MG63 (cell line): ENCODE measurements at places on chromosomes 1 and 21. TPM values are rescaled to one million over a fixed set of nuclear protein-coding genes. Genes with fewer than 3 reads are reported as not detected.
A peak's percentile ranks its signal among the peaks of the same experiment; 100 is the strongest.

GRCh38 chr1:19240673-19241538 lies 10.4 kb downstream of the EMC1 start:
- DNase-seq: peak; percentile 56

GRCh38 chr1:157961805-157962762 lies 31.4 kb upstream of the KIRREL1 start:
- peak; percentile 34 for DNase-seq

- DNase-seq: peak; percentile 90
These were observed 19.9 kb downstream of the CRYAA start for GRCh38 chr21:43188592-43189210.

DNA sequence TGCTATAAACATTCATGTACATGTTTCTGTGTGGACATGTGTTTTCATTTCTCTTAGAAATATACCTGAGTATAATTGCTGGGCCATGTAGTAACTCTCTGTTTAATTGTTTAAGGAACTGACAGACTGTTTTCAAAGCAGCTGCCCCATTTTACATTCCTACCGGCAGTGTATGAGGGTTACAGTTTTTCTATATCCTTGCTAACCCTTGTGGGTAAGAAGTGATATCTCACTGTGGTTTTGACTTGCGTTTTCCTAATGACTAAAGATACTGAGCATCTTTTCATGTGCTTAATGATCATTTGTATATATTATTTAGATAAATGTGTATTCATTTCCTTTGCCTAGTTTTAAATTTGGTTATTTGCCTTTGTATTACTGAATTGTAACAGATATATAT lies 81.7 kb downstream of the DNM3 start:
- no peak for DNase-seq

DNA sequence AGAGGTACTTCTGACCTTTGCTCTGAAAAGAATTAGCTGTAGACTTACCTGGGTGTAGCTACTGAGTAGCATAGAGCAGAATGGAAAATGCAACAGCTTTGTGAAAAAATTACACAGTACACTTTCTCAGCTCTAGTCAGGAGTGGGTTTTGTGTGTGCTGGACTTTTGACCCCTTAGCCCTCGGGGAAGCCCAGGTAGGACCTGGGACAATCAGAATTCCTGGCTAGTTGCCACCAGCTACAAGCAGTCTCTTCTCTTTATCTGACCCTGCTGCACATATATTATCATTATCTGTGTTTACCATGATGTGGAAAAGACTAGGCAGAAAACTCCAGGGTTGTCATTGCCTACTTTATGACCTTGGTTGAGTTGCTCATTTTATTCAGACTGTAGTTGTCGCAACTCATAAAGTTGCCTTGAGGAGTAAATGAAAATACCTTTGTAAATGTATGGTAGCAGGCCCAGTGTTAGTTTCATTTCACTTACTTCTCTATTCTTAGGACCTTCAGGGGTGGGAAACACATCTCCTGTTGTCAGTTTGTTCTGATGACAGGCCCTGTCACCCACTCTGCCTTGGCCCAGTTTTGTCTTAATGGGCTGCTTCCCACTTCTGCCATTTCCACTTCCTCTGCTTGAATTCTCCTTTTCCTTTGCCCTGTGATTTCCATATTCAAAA lies 5.4 kb downstream of the NEK7 start:
- DNase-seq: no peak

- DNase-seq: no peak
These were observed 71.4 kb upstream of the ABCG1 start for GRCh38 chr21:42147386-42148020.

GRCh38 chr1:200150006-200150405 lies 122.5 kb downstream of the NR5A2 start:
- DNase-seq: no peak

- DNase-seq: no peak
These were observed 952.8 kb upstream of the ADGRL2 start for GRCh38 chr1:80847904-80848303.

DNA sequence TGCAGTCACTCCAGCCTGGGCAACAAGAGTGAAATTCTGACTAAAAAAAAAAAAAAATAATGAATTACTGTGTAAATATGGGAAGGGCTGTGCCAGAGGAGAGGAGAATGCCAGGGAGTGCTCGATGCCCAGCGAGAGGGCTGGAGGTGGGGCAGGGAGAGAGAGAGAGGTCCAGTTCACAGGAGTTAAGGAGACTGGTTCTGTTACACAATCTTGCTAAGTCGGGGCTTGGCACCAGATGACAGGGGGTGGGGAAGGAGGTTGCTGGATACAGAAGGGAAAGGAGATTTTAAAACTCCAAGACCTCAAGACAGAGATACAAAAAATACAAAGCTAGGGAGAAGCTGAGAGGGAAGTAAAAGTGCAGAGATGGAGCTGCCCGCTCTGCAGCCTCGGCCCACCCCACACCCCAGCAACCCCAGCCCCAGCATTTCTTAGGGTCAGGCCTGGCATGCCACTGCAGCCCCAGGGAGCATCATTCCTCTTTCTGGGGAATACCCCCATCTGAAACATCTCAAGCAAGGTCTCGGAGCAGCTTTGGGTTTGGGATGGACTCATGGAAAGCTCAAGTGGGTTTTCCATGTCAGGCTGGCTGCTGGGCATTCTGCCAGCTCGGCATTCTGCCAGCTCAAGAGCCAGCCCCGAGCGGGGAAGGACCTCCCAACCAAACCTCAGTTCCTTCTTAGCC lies 991 bp downstream of the SELENBP1 start:
- DNase-seq: peak; percentile 84

DNA sequence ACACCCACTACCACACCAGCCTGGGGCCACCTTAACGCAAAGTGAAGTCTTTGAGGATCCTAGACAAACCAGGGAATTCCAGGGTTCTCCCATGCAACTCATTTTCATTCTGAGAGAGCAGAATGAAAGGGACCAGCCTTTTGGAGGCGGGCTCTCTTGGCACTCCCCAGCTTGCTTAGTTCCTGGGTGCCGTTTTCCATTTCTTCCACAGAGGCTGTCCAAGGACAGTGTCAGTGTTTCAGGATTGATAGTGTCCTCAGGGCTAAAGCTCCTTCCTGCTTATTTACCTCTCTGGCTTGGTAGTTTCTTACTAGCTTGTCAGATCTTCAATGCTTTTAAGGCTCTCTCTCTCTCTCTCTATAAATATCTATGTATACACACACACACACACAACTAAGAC lies 30.1 kb upstream of the GNG4 start:
- no peak for DNase-seq

DNA sequence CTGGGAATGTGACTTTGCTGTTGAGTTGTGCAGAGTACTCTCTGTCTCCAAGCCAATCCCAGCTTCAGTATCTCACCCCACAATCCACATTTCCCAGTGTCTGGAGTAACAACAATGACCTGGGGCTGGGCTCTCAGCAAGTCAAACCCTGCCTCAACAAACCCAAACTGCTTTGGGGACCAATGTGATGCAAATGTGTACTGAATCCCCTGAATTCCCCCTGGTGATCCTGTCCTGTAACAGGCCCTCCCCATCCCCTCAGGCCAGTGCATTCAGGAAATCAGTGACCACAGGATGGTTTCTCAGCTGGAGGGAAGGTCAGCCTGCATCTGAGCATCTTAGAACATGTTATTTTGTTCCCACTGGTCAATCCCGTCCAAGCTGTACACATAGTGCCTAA lies 36.7 kb upstream of the HAO2 start:
- DNase-seq: no peak

DNA sequence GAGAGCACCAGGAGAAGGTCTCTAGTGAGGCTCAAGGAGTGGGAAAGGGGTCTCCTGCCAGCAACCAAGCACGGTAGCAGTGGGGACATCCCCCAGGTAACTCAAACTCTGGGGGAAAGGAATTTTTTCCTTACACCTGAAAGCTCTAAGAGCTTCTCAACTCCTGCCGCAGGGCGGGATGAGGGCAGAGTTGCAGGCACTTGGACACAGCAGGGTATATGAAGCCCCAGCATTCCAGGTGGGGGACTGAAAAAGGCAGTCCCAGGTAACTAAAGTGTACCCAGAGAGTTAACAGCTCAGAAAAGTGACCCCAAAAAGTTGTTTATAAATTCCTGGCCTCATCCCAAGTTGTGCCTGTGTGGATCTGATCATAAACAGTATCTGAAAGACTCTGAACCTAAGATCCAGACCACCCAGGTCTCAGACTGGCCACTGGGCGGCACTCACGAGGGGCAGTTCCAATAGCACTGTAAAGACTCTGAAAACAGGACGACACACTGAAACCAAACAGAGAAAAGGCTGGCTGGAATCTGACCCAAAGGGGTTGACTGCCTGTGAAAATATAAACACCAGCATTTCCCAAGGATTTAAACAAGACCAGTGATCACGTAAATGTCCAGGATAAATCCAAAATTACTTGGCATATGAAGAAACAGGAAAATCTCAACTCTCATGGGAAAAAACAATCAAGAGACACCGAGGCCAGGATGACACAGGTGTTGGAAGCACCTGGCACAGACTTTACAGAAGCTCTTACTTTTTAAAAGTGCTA lies 47.5 kb downstream of the HSF2BP start:
- DNase-seq: peak; percentile 72

DNA sequence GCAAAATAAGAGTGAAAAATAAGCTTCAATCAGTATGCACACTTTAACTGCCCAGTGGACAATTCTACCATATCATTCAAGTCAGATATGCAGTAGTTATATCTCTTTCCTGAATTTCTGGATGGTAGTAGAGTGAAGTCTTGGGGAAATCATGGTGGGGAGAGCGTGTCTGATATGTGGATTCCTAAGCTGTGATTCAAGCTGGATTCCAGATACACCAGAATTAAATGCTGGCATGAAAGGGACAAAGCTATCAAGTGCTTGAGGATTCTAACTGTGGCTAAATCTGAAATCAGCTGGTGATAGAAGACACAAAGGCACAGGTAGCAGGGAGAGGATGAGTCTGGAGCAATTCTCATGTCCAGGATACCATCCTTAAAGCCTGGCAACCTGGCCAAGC lies 323.5 kb downstream of the DUSP10 start:
- DNase-seq: no peak

DNA sequence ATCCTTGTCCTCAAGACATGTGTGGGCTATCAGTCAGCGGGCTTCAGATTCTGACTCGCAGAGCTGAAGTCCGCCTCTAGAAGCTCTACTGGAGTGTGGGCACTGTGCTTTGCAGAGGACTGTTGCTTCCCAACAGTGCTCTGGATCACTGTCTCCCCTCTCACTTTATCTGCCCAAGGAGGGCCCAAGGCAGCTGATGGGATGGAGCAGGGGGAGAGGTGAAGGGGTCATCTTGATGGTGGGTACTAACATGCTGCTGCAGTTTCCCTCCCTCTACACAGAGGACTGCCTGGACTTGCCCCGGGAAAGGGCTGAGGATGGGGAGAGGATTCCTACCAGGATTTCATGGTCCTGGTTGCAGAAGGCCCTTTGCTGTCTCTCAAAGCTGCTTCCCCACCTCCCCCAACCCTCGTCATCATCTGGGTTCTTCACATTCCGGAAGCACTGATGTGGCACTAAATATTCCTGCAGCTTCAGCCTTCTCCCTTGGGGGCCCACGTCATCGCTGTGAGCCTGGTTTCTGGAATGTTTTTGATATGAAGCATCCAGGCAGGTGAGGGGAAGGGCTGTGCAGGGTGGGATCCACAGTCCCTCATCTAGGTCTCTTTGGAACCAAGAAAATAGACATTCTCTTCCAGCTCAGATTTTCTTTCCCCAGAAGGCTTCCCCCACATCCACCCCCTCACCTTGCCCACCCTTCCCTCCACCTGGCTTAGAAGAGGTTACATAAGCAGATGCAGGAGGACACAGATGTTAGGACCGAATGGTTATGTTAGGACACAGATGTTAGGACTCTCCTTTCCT lies 23.2 kb downstream of the NUAK2 start:
- DNase-seq: peak; percentile 92

GRCh38 chr1:53075761-53076163 lies 13.7 kb downstream of the PODN start:
- no peak for DNase-seq

DNA sequence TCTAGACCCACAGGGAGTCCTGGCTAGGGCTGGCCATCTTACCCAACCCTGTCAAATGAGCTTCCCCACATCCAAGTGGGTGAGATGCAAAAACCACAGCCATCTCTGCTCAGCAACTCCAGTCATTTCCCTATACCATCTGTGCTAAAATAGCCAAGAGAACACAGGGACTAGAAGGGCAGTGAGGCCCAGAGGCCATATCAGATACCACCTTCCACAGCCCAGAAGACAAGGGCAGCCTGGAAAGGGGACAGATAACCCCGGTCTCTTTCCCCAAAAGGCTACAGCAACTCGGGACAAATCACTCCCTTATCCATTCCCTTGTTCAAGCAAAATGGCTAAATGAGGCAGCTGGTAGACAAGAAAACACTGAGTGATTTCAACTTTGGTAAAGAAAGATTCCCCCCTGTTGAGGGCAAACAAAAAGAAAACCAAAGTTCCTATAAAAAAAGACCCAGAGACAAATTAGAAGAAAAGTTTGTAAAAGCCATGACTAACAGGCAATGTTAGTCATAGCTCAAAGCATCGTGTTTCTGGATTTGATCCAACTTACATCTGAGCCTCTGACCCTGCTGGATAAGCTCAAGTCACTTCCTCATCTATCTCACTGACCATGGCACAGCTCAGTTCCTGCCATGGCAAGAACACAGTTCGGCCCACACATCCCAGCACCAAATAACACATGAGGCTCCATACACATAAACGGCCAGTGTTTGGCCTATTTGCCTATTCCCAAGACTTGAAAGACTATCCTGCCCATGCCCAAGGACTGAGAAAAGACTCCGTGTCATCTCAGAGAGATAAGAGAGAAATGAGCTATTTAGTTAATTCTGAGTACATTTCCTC lies 3.1 kb downstream of the LAMB3 start:
- DNase-seq: peak; percentile 56

GRCh38 chr1:12636098-12636950 lies 7.6 kb upstream of the AADACL4 start:
- peak; percentile 59 for DNase-seq

DNA sequence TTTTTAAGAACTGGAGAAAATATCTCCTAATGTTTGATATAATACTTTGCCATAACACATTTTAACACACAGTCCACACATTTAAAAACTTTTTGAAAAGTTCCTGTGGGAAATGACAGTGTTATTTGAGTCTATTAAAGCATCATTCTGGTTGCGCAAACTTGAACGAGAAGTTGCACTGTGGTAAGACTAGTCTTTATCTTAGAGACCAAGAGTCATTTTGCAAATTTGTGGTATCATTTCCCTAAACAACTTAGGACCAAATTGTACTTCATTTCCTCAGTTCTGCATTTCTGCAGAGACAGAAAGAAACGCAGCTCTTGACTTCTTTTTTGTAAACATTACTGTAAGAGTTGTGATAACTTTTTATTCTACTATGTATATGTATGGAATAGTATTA lies at the start of gene RGS18:
TSS of gene RGS18 (plus strand) at position 282 of the 400 bp plus-strand sequence. CDS start 176 bp downstream, outside the sequence.
- DNase-seq: no peak

DNA sequence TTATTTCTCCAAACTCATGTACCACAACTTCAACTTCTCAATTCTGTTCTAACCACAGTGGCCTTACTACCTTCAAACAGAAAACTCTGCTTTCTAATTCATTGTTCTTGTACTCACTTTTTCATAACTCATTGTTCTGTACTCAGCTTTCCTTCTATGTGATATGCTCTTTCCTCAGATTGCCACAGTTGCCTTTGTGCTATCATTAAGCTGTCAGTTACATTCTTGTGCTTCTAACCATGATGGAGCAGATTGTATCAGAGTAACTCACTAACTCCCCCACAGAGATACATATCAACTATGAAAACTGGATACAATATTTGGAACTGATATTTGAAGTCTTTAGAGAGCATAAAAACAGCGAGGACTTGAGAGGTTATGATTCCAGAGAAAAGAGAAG lies 1213.7 kb downstream of the KCNT2 start:
- DNase-seq: no peak

The DMRTA2 gene
- total RNA-seq: not detected in 2 replicates

The TSPEAR gene
- total RNA-seq: not detected in 2 replicates

The AQP10 gene
- total RNA-seq: not detected in 2 replicates

The SLC44A3 gene
- total RNA-seq: 0.26 and 0.57 TPM in 2 replicates
